ENCODE measurements at places on chromosomes 1 and 21. TPM values are rescaled to one million over a fixed set of nuclear protein-coding genes. Genes with fewer than 3 reads are reported as not detected.

DNA sequence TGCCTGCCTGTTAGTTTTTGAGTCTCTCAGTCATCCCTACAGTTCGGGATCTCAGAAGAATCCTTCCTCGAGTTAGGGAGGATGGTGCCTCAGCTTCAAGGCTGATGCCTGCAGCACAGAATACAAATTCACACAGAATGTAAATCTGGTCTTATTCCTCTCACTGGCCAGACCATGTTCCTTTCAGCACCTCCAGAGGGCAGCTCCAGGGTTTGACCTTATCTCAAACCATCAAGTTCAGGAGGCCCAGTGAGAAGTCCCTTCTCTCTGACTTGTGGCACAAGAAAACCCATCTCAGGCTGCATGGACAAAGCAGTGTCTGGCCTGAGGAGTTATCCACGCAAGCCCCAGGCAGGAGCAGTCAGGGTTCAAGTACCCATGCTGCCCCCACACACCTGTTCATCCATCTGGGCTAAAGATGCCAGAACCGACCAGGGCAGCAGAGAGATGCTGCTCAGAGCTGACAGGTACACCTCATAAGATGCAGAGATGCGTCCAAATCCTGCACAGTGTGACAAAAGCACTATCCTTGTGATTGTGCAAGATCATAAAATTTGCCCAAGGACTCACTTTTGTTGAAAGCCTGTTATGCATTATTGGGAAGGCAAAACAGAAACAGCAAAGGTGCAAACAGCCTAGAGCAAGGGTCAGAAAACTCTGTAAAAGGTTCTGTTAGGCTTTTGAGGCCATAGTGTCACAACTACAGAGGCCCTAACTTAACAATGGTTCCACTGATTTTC, 49.8 kb downstream of the BCAR3 start:
- no peak for DNase-seq

- no peak for DNase-seq
Observed at GRCh38 chr1:105934806-105935205, 1121.7 kb upstream of the PRMT6 start.

DNA sequence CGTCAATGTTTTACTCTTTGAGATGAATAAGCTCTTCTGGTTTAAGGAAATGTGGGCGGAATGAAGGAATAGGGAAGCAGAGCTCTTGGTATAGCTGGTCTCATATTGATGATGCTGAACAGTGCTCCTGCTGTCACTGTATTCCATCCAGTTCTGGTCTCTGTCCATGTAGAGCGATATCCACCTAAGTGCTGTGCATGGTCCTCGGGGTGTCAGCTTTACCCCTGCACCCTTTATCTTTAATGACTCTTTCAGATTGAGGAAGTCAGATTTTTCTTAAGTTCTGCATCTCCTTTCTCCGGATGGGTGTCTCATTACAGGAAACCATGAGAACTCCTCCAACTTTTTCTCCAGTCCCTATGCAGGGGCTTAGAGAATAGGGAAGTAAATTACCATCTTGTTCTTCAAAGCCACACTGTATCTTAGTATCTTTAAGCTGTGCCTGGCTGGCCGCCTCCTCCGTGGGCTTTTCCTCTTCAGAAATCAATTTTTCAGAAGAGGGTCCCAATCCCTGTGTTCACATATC, 52.9 kb downstream of the PDE4B start:
- no peak for DNase-seq

- no peak for DNase-seq
Observed at GRCh38 chr1:184219414-184219813, 167.4 kb upstream of the C1orf21 start.

DNA sequence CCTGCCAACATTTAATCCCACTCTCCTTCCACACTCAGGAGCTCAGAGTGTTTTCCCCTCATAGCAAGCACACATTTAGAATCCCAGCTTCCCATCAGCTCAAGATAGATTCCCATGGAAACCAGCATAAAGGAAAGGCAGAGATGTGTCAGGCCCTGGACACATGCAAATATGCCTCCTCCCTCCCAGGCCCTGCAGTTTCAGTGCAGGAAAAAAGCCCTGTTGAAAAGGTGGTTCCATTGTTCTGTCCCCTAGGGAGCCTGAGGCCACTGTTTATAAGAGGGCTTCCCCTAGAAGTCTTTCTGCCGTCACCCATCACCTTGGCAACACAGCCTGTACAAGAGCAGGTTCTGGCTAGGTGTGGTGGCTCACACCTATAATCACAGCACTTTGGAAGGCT, 3.6 kb downstream of the CACNA1S start:
- no peak for DNase-seq

The IGSF21 gene
- 0.21 TPM for polyA plus RNA-seq

The PLEKHM2 gene
- polyA plus RNA-seq: 49.5 TPM
